CD4-positive, alpha-beta T cell treated with Interleukin-15 for 1 hour (primary cell): ENCODE measurements at places on chromosomes 4 and X.

DNA sequence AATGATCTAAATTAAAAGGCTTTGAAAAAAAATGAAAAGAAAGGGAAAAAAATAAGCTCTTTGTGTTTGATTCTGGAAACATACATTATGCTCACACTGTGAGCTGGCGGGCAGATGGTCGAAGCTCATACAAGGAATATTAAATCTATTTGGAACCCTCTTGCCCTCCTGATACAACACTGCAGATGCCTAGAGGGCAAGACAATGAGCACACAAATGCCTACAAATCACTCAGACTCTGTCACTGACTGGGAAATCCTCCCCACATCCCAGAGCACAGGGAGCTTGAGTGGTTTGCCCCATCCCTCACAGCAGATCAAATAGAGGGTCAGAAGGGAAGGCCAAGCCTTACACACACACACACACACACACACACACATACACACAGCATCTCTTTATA, 320.4 kb downstream of the HNRNPD start:
- DNase-seq, result no peak

- DNase-seq, result no peak
Observed at GRCh38 chr4:82496349-82496748, 65.4 kb downstream of the TMEM150C start.

GRCh38 chr4:139027776-139028175, 12.2 kb downstream of the NOCT start:
- no peak for DNase-seq

GRCh38 chrX:153828723-153829548, 1.4 kb downstream of the PDZD4 start:
- no peak for DNase-seq
